ENCODE measurements at places on chromosomes 2 and 18.

- no peak for DNase-seq
These were observed 66.5 kb downstream of the CLHC1 start for GRCh38 chr2:55165626-55166025.

DNA sequence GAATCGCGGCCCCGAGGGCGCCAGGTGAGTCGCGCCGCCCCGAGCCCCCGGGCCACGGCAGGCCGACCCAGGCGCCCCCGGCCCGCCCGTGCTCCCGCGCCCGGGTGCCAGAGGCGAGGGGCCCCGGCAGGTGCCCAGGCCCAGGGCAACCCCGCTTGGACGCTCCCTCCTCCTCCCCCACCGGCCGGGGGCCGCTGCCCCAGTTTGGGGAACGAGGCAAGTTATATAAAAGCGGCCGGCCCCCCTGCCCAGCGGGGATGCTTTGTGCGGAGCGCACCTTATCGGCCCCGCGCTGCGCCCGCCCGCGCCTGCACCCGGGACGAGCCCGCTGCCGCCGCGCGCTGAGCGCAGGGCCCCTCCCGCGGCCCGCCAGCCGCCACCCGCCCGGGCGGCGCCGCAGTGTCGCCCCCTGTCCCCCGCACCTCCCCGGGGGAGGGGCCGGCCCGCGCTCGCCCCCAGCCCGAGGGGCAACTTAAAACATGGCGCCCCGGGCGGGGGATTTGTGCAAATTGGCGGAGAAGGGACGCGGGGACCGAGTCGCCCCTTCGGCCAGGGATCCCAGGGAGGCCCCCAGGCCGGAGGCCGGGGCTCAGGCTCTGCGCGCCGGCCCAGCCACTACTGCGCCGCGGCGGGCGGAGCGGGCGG lies 639 bp downstream of the EPB41L3 start:
- DNase-seq, result no peak

DNA sequence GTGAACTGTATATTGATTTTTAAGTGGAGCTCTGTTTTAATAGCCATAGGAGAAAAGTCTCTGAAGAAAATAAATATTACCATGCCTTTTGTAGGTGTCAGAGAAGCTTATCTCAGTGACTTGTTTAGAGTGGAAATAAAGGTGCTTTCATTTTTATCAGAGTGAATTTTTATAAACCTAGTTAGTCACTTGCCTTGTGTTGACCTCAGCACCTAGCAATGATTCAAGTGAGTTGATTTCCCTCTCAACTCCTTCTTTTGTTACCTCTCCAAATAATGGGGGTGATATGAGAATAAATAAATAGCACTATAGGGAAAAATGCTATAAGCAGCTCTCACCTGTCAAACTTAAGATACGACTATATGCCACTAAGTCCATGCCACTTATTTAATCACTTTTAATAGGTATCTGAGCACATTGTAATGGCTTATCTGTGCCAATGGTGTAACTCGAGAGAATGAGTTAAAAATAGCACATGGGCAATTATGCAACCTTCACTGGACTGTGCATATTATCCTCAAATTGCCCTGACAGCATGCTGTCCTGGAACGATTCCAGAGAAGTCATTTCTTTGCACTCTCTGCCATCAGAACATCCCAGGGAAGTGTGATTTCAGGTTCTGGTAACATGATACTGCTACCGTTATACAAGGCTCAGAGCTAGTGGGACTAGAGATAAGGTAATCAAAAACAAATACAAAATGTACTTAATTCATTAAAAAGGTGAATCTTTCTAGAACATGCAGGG lies 290.8 kb downstream of the CCDC85A start:
- DNase-seq, result no peak

DNA sequence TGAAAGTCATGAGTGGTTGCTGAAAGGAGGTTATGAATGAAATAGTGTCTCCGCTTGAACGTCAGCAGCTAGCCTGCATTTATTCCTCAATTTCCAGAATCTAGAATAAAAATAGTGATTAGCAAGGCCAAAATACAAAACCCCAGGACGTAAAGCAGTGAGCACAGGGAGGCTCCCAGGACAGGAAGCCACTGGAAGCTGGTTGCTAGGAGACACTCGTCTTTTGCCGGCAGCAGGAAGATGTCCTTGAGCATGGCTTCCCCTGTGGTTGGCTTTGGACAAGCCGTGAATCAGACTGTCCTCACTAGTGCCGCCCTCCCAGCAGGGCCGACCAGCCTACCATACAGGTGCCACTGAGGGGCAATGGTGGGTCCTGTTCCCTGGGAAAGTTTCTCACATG lies 374.4 kb downstream of the MTX2 start:
- DNase-seq, result peak; percentile 32

- DNase-seq, result no peak
These were observed 3.6 kb upstream of the CAPG start for GRCh38 chr2:85413592-85414420.

All from SK-MEL-5 (cell line).